ENCODE measurements at places on chromosomes 1 and 21.

GRCh38 chr1:21217812-21218596 is 41.3 kb upstream of the EIF4G3 start:
- peak; percentile 12 for DNase-seq

- DNase-seq, result no peak
Observed at GRCh38 chr1:45557422-45557944, 6.9 kb downstream of the AKR1A1 start.

DNA sequence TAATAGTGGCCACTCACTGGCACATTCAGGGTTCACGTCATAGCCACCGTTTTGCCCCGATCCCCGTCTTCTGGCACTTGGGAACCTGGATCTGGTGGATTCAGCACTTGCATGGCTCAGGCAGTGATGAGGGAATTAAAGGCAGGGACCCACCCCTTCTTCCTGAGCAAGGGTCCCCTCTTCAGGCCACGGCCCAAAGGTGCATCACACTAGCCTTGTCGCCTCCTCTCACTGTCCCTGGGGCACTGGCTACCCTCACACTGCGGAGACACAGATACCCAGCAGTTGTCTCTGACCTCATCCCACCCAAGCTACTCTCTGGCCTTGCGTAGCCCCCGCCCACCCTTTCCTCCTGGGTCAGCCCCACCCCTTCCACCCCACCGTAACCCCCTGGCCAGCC is 19.9 kb upstream of the LDLRAP1 start:
- no peak for DNase-seq

GRCh38 chr1:71047635-71048607 is at the start of gene PTGER3:
Gene PTGER3, minus strand, starts transcription at chr1:71047816. Its CDS starts 239 bp downstream, at chr1:71047577.
- peak; percentile 17 for DNase-seq

- no peak for DNase-seq
Observed at GRCh38 chr1:86515597-86515996, 31.3 kb upstream of the CLCA4 start.

DNA sequence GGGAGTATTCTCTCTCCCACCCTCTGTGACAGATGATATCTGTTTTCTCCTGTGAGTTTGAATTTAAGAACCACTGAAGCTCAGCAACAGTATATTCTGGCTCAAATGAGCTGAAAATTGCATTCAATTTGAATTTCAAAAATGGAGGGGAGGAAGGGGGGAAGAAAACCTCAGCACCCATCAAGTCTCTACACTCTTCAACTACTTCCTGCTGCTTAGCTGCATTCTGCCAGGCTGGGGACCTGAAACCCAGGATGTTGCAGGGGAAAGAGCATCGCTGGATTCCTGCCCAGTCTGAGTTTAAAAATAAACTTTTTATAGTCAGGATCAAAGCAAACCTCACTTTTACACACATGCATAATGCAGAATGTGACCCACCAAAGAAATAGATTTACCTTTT is 214.3 kb upstream of the ESRRG start:
- no peak for DNase-seq

DNA sequence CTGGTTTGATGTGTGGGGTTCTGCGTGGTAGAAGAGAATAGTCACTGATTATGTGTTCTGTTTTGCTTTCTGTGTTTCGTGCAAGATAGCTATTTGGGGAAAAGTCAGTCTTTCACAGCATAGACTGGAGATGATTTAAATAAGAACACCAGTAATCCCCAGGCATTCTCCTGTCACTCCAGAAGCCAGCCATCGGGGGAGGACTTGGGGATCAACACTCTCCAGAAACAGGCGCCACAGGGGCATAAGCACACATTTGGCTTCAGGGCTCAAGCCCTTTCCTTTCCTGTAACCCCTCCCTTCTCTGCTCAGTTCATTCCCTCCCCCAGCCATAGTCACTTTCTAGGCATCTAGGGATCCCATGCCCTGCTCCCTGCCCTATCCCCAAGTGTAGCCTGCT is 97.3 kb upstream of the BEND5 start:
- DNase-seq, result no peak

DNA sequence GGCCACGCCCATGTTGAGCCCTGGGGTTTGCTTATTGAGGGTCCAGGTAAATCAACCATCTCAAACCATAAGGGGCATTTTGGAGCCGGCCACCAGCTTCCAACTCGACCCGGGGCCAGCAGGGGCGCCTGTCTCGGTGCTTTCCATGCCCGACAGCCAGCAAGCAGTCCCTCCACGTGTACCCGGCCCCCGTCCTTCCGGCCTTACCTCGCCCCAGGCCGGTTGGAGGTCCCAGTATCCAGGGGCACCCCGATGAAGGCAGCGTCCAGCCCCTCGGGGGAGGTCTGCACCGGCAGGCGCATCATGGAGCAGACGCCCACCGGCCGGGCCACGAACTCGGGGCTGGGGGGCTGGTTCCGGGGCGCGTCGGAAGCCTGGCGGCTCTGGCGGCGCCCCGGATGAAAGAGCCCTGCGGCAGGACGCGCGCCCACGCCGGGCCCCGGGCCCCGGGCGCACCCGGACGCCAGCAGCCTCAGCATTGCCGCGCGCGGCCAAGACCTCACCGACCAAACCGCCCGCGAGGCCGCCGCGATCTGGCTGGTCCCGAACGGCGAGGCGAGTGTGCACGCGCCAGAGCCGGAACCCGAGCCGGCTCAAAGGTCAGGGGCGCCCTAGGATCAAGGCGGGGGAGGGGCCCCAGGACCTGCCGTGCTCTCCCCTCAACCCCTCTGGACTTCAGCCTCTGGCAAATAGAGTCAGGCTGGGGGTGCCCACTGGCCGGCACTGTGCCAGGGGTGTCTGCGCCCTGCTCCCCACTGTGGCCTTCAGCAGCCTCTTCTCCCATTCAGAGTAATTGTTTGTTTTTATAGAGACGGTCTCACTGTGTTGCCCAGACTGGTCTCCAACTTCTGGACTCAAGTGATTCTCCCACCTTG is at the start of gene AGMAT:
AGMAT (minus strand) TSS at position 563 of the 875 bp plus-strand sequence; CDS start at position 479, 84 bp downstream.
- peak; percentile 43 for DNase-seq

GRCh38 chr1:70440642-70441391 is 29.7 kb downstream of the CTH start:
- no peak for DNase-seq

DNA sequence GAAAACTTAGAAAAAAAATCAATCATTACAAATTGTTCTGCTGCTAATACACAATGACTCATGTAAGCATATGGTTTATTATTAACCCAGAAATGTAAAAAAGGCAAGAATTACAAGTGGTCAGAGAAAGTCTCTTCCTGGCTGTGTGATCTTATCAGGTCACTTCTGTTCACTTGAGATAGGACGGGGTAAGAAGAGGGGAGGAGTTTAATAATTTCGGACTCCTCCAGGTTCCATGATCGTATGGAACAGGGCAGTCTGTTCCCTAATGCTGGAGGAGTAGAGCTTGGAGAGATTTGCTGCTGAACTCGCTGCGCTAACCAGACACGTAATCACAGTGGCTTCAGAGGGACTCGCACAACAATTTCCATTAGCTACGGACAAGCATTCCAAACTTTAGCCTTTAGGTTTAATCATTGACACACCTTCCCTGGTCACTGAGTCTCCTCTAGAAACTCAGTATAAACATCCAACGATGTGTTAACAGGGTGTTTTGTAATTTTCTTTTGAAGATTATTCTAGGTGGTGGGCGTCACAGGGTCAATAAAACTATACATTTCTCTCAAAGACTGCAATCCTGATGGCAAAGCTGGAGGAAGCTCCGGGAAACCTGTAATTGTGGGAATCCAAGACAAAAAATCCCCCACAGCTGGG is 1.3 kb downstream of the CRYZ start:
- no peak for DNase-seq

DNA sequence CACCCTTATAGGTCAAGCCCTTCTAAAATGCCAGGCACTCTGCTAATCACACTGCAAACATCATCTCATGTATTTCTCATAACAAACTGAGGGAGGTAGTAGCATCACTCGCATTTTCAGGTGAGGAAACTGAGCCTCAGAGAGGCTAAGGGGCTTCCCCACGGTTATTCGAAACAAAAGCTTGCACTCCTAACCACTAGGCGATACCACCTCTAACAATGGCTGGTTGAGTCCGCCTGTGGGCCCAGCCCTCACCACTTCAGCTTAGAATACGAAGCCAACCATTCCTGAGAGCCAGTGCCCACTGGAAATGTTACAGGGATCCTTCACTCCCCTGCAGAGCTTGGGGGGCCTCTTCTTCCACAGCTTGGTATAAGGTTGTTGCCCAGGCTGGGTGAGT is 65.3 kb upstream of the TENT5C start:
- DNase-seq, result no peak

All from central memory CD4-positive, alpha-beta T cell (primary cell).